Myocyte (in vitro differentiated cells): ENCODE measurements at places on chromosomes 3 and 15. TPM values are rescaled to one million over a fixed set of nuclear protein-coding genes. Genes with fewer than 3 reads are reported as not detected.

The STARD9 gene
- 5.4 and 10.1 TPM in 2 replicates for total RNA-seq

The SPTBN5 gene
- total RNA-seq = 0.26 and 0.45 TPM in 2 replicates

The ARPP21 gene
- total RNA-seq = 299 and 379 TPM in 2 replicates

The DTWD1 gene
- 38.1 and 46.5 TPM in 2 replicates for total RNA-seq

The EHD4 gene
- 5.1 and 9.7 TPM in 2 replicates for total RNA-seq

The HMG20A gene
- 36.6 and 49.9 TPM in 2 replicates for total RNA-seq

The ISLR2 gene
- not detected in 2 replicates for total RNA-seq

The CAPN3 gene
- 8.2 and 12.3 TPM in 2 replicates for total RNA-seq

The ABHD17C gene
- total RNA-seq = 5.1 and 5.7 TPM in 2 replicates

The CFAP100 gene
- not detected in 2 replicates for total RNA-seq

The PLIN1 gene
- total RNA-seq = 0.05 TPM in 2 replicates

The NEK10 gene
- 4.7 and 5.0 TPM in 2 replicates for total RNA-seq

The LMLN gene
- 5.1 and 8.0 TPM in 2 replicates for total RNA-seq

The IL20RB gene
- total RNA-seq = 0.83 and 1.0 TPM in 2 replicates

The SLC51B gene
- 0.26 TPM in 1 of 2 replicates, not detected in the other for total RNA-seq

The SAXO2 gene
- 0.29 and 3.6 TPM in 2 replicates for total RNA-seq

The TM4SF1 gene
- 39.1 and 68.9 TPM in 2 replicates for total RNA-seq

The GOLGA8H gene
- total RNA-seq = 0.05 and 0.31 TPM in 2 replicates

The CSPG4 gene
- 6.2 and 19.6 TPM in 2 replicates for total RNA-seq

The LRRIQ4 gene
- total RNA-seq = not detected in 2 replicates

The OXTR gene
- 4.7 and 5.1 TPM in 2 replicates for total RNA-seq

The MESP2 gene
- 0.24 and 0.42 TPM in 2 replicates for total RNA-seq

The GCNT3 gene
- total RNA-seq = 0.68 and 1.7 TPM in 2 replicates

The DNAJA4 gene
- total RNA-seq = 9.8 and 11.6 TPM in 2 replicates

The PCSK6 gene
- total RNA-seq = 2.2 and 2.5 TPM in 2 replicates

The KLHL6 gene
- not detected in 2 replicates for total RNA-seq

The PP2D1 gene
- total RNA-seq = not detected in 2 replicates

The FURIN gene
- 38.5 and 42.1 TPM in 2 replicates for total RNA-seq

The NDN gene
- total RNA-seq = 22.6 and 25.0 TPM in 2 replicates

The GPR62 gene
- not detected in 2 replicates for total RNA-seq

The ZNF620 gene
- 0.37 and 1.1 TPM in 2 replicates for total RNA-seq
